Neuronal stem cell (in vitro differentiated cells): ENCODE measurements at places on chromosomes 5 and 9.

GRCh38 chr9:2179567-2179966, 164.4 kb downstream of the SMARCA2 start:
- no peak for DNase-seq

DNA sequence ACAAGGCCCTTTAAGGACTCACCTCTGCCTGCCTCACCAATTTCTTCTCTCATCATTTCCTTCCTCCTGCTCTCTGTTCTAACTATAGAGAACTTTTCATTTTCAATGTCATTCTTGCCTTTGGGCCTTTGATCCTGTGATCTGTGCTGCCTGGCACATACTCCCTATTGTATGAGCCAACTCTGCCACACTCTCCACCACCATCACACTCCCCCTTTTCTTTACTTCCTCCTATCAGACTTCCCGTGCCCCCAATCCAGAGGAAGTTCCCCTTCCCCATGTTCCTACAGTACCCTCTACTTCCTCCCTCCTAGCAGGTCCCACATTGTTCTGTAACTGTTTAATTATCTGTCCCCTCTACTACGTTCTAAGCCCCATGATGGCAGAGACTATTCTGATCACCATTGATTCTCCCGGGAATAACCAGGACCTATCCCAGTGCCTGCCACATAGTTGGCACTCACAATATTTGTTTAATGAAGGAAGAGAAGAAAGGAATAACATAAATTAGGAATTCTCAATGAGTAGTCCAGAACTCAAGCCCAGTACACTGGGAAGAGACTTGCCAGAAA, 27.5 kb downstream of the ADAM19 start:
- no peak for DNase-seq

DNA sequence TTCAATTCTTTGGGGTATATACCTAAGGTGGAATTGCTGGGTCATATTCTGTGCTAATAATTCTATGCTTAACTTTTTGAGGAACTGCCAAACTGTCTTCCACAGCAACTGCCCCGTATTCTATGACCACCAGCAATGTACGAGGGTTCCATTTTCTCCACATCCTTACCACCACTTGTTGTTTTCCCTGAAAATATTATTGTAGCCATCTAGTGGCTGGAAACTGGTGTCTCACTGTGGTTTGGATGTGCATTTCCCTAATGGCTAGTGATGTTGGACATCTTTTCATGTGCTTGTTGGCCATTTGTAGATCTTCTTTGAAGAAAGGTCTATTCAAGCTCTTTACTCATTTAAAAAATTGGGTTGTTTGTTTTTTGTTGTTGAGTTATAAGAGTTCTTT, 30.7 kb downstream of the MSX2 start:
- no peak for DNase-seq

GRCh38 chr5:58108511-58108910, 351.4 kb downstream of the PLK2 start:
- DNase-seq = no peak

GRCh38 chr9:124198948-124199347, 58.8 kb upstream of the NEK6 start:
- no peak for DNase-seq

- DNase-seq = no peak
Measured at GRCh38 chr5:73865315-73865714, 239.3 kb downstream of the ARHGEF28 start.

DNA sequence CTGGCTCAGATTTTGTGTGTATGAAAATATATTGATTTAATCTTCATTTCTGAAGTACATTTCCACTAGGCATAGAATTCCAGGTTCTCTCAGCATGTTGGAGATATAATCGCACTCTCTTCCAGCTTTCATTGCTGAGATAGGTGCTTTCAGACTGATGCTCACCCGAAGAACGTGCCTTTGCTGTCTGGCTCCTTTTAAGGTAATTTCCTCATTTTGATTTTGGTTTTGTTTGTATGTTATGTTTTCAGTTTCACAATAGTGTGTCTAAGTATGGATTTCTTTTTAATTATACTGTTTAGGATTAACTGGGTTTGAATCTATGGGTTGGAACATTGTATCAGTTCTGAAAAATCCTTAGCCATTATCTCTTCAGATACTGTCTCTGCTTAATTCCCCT, 132.0 kb upstream of the NFIB start:
- DNase-seq = no peak

GRCh38 chr9:24932785-24933184, 387.1 kb upstream of the IZUMO3 start:
- DNase-seq = no peak

DNA sequence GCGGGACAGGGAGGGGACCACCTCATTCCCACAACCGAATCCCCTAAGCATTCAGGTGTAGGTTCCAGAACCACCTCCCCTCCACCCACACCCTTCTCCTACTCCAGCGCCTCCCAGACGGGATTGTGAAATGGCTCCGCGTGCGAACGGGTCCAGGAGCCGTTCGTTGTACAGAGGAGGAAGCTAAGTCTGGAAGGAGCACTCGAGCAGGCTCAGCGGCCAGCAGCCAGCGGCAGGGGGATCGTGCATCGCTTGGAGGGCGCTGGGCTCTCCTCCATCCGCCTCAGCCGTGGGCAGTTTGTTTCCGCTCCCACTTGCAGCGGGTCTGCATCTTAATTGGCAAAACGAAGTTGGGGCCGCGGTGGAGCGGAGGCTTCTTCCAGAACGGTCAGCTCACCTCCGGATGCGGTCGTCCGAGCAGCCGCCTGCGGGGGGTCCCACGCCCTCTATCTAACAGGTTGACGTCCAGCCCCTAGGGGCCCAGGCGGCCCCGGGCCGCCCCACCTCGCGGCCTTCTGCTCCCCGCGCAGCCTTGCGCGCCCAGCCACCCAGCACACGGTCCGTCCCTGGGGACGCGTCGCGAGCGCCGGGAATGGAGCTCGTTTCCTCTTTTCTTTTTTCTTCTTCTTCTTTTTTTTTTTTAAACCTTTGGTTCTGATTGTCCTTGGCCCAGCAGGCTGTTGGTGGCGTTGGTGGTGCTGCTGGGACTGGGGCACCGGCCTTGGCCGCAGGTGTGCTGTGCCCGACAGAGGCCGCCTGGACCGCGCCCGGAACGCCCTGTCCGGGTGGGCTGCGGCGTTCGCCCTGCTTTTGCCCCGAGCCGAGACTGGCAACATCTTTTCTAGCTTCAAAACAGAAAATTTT, 3.9 kb upstream of the BARX1 start:
- no peak for DNase-seq

DNA sequence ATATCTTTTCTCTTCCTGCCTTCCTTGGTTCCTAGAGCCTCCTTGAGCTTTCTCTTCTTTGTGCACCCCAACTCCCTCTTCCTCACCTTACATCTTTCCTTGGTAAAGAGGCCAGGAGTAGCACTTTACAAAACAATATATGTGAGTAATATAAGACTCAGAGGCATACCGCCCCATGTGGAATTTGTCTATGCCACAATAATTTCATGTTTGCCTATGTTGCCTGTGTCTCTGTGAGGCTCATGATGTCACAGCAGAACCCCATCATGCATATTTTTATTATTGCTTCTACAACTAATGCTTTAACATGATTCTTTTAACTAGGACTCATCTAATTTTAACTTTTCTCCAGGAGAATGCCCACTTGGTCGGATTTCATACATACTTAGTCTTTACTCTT, 15.0 kb upstream of the LVRN start:
- no peak for DNase-seq

GRCh38 chr9:27019589-27019988, 14.1 kb upstream of the LRRC19 start:
- no peak for DNase-seq

GRCh38 chr5:39783756-39784421, 359.1 kb upstream of the DAB2 start:
- DNase-seq = no peak

- no peak for DNase-seq
Measured at GRCh38 chr9:68705531-68706362, 707 bp downstream of the PIP5K1B start.

- DNase-seq = no peak
Measured at GRCh38 chr5:157827423-157827822, 31.5 kb downstream of the CLINT1 start.

DNA sequence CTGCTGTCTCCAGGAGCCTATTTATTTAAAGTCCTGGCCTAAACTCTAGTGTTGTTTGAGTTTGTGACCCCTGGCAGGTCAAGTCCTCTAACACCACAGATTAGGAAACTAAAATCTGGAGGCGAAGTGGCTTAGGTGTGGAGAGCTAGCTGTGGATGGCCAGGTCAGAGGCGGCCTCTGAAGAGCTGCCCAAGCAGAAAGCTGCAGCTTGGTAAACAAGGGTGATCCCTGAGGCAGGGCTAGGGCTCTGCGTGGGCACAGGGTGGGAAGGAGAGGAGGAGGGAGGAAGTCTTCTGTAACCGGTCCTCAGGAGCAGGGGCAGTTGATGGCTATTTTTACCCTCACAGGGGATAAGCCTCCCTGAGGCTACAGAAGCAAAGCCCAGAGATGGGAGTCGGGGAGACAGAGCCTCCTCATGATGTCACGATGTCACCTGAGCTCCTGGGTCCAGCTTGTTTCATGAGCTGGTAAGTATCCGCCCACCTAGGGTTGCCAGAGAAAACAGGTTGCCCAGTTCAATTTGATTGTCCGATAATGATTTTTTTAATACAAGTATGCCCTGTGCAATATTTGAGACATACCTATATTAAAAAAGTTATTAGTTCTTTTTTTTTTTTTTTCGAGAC, 25.9 kb upstream of the BOD1 start:
- no peak for DNase-seq

- DNase-seq = no peak
Measured at GRCh38 chr9:127014910-127015540, 100.4 kb downstream of the RALGPS1 start.

- no peak for DNase-seq
Measured at GRCh38 chr9:131397100-131397790, 3.4 kb downstream of the PRRC2B start.

DNA sequence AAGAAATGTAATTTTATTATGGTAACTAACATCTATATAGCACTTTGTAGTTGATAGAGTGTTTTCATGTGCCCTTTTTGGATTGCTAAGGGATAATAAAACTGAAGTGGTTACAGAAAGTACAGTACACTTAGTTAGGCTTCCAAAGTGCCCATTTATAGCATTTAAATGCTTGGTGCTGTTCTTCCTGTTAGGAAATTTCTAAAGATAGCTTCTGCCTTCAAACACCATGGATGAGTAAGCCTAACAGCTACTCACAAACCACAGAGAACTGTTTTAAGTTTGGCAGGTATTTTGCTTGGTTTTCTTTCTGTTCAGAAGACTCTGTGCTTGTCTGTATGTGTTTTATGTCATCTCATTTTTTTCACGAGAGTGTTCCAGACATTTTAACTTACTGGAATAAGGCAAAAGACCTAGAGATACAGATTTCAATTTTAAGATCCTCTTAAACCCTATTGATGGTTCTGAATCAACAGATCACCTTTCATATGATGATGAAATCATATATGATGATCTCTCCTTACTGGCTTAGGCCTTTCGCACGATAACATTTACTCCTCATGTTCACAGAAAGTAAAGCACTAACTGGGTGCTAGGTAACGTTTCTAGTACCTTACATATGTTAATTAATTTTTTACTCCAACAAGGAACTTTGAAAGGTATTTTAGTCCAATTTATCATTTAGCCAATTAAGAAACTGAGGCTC, 4.4 kb downstream of the RIMOC1 start:
- DNase-seq = no peak

DNA sequence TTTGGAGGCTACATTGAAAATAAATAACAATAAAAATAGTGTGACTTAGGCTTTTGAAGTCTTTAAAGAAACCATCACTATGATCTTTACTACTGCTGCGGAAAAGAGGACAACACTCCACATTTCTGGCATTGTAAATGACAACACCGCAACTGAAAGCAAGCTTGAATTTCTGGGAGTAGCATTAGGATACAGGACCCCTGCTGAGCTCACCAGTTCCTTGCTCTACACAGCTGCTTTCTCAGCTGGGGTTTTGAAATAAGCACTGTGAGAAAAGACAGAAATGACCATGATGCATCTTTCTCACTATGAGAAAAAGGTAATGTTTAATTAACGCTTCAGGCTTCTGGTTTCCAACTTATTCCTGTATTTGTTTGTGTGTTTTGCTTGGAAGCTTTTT, 168.0 kb downstream of the TAF11L14 start:
- peak; percentile 33 for DNase-seq

GRCh38 chr9:98884849-98885248, 58.9 kb upstream of the COL15A1 start:
- no peak for DNase-seq

- DNase-seq = peak; percentile 14
Measured at GRCh38 chr9:36450110-36450732, 50.2 kb upstream of the RNF38 start.

DNA sequence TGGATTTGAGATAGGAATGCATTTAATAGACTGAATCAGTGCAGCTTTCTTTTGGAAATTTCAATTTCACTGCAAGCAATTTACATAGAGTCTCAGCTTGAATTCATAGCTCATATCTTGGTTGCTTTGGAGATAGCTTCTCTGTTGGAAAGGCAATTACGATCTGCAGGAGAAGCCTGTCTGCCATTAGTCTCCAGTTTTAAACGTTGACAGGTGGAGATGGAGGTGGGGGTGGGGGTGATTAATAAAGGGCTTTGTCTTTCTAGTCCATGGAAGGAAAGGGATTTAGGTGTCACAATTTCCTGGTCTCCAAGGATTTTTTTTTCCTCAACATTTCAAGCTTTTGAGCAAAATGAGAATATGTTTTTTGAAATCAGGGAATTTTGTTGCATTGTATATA, 184.7 kb downstream of the CARTPT start:
- no peak for DNase-seq

- DNase-seq = no peak
Measured at GRCh38 chr9:122040561-122041242, 52.4 kb downstream of the TTLL11 start.

GRCh38 chr5:153818626-153819025, 220.1 kb downstream of the FAM114A2 start:
- no peak for DNase-seq
